Fibroblast of villous mesenchyme (primary cell): ENCODE measurements at places on chromosomes 4 and X.

DNA sequence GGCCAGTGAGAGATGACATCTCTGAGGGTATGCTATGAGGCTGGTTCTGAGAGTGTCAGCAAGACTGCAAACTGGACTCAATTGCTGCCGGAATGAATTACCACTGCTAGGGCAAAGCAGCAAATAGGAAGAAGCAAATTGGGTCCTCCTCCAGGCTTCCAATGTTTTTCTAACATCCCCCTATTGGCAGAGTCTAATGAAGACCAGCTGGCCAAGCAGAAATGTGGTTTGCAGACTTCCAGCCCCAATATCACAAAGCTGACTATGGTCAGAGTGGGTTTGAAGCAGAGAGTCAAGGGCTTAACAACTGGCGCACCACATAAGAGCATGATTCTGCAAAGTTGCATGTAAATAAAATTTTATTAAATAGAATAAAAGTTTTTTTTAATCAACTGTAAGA, 225.4 kb upstream of the GLRA2 start:
- DNase-seq, result no peak

DNA sequence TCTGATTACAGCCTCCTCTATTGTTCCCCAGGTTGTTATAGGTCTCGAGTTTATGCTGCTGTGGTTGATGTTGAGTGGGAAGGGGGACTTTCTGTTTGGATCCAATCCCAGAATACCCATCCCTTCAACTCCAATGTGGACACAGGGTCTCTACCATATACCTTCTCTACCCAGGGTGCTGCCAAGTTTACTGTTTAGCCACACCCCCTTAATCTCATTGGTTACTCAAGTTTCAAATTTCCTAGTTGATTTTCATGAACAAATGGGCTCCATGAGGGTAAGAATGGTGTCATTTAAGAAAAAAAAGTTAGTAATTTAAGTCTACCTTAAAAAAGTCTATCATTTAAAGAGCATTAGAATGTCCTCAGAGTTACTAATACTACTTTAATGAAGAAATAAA, 3.6 kb upstream of the SPP1 start:
- no peak for DNase-seq

GRCh38 chr4:43357252-43357974, 464.9 kb downstream of the GRXCR1 start:
- DNase-seq, result no peak

DNA sequence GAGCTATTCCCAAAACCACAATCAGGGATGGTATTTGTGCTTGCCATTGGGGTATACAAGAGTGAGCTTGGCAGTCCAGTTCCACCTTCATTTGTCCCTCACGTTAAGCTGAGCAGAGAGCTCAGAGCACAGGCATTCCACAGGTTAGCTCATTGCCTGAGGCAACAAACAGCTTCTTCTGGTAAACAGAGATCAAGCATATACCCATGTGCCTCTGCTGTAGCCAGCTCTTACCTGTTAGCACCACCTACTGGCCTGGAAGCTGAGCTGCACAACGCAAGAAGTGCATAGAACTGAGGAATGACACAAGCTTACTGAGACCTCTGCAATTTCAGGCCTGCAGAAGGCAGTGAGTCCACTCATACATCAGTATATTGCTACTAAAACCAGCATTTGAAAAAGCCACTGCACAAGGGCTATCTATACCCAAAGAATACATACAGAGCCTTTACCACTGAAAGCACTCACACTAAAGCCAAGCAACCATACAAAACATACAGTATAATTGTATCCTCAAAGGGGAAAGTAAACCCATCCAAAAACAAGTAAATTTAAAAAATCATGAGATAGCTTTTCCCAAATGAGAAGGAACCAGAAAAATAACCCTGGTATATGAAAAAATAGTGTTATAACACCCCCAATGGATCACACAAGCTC, 258.3 kb upstream of the GABRA2 start:
- DNase-seq, result peak; percentile 29

GRCh38 chr4:185885075-185885474, 73.1 kb upstream of the SORBS2 start:
- DNase-seq, result no peak

- no peak for DNase-seq
Measured at GRCh38 chr4:13797061-13797460, 169.5 kb upstream of the BOD1L1 start.

DNA sequence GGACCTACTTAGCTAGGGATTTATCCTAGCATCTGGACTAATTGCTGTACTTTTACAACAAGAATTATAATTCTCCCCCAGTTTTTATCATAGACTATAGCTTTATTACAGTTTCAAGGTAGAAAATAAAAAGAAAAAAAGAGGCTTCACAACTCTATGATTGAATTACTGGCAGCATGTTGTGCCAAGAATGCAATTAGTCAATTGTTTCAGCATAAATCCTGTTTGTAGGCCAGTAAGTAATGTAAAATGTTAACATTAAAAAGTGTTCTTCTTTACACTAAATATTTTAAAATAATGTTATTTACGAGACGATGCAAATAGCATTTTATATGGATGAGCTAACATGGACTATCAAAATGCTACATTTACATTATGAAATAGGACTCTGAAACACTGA, 228.4 kb downstream of the MAPK10 start:
- DNase-seq, result no peak

GRCh38 chr4:138521809-138522208, 279.7 kb upstream of the SLC7A11 start:
- no peak for DNase-seq
